ENCODE measurements at places on chromosomes 12 and 14. TPM values are rescaled to one million over a fixed set of nuclear protein-coding genes. Genes with fewer than 3 reads are reported as not detected.

The RGS6 gene
- not detected for polyA plus RNA-seq

The IL22 gene
- not detected for polyA plus RNA-seq

The GLT1D1 gene
- polyA plus RNA-seq: not detected

The VASH1 gene
- 0.35 TPM for polyA plus RNA-seq

The ENO2 gene
- polyA plus RNA-seq: 19.7 TPM

The SIX6 gene
- polyA plus RNA-seq: not detected

The HCAR3 gene
- not detected for polyA plus RNA-seq

All from naive thymus-derived CD8-positive, alpha-beta T cell (primary cell).